ENCODE measurements at places on chromosomes 7 and 10. TPM values are rescaled to one million over a fixed set of nuclear protein-coding genes. Genes with fewer than 3 reads are reported as not detected.

The ACBD5 gene
- polyA plus RNA-seq, result 8.1 TPM

The GIMAP4 gene
- polyA plus RNA-seq, result 1.2 TPM

The PRSS37 gene
- not detected for polyA plus RNA-seq

The MMRN2 gene
- polyA plus RNA-seq, result not detected

Data from naive B cell (primary cell).